Activated naive CD8-positive, alpha-beta T cell treated with anti-CD3 and anti-CD28 coated beads for 36 hours (primary cell): ENCODE measurements at places on chromosomes 3 and 15.
A peak's percentile ranks its signal among the peaks of the same experiment; 100 is the strongest.

DNA sequence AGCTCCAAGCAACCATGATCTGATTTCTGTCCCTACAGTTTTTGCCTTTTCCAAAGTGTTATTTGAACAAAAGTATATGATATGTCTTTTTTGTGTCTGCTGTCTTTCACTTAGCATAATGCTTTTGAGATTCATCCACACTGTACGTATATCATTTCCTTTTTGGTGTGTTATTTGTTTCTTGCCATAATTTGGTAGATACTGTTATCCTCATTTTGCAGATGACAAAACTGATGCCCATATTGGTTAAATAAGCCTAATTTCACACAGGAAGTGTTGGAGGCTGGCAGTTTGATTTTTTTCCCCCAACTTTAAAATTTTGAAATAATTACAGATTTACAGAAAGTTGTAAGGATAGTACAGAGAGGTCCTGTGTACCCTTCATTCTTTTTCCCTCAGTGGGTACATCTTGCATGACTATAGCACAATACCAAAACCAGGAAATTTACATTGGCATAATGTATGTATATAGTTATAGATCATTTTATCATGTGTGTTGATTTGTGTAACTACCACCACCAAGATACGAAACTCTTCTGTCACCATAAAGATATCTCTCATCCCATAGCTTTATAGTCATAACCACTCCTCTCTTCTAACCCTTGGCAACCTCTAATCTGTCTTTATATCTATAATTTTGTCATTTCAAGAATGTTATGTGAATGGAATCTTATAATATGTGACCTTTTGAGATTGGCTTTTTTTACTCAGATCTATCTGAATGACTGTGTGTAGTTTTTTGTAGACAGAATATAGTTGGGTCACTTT, 55.6 kb downstream of the RASA2 start:
- no peak for DNase-seq

DNA sequence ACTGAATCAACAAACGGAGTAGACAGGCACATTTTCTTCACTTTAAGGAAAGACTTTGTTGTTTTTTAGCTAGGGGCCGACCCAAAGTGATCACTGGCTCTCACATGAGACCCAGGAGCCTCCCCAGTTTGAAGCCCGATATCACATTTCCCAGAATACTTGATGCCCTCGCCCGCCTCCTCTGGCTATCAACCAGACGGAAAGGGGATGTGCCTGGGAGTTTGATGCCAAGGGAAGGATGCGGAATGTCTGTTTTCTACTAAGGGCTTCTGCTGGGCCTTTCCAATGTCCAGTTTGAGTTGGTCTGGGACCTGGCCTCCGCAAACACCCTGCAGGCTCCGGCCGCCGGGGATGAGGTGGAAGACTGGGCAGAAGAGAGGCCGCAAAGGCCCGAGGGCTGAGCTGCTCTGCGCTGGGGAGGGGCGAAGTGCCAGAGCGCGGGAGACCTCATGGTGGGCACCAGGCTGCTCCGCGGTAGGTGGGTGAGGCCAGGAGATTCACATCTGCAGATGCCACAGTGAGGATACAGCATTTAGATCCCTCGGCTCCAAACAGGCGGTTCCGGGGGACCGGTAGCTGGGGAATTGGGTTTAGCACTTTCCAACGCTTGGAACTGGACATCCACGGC, 491 bp upstream of the ZNF774 start:
- no peak for DNase-seq

DNA sequence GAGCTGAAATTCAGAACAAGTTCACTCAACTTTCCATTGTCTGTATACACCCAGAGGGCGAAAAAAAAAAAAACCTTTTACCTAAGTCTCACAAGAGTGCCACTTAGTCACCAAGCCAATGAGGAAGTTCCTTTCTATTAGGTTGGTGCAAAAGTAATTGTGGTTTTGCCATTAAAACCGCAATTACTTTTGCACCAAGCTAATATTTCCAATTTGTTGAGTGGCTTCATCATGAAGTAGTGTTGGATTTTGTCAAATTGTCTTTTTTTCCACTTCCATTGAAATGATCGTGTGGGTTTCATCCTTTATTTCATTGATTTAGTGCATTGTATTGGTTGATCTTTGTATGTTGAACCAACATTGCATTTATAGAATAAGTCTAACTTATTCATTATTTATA, 253.9 kb downstream of the ZIC4 start:
- DNase-seq = no peak

DNA sequence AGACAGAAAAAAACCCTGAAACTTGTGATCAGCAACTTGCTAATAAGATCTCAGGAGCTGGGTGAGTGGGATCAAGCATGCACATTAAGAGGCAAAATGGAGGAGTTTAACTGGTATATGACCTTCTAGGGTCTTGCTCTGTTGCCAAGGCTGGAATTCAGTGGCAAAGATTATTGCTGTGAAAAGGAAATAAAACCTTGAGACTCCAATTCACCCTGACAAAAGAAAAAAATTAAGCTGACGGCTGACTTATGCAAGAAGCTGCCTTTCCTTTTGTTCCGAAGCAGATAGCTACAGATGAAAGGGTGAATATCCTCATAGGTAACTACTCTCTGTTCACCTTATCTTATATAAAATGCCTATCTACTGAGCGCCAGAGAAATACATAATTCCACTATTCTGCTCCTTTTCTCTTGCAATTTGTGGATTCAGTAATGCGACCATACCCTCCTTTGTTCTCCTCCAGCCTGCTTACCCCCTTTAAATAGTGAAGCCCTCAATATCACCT, 68.9 kb downstream of the HERC1 start:
- DNase-seq = no peak

DNA sequence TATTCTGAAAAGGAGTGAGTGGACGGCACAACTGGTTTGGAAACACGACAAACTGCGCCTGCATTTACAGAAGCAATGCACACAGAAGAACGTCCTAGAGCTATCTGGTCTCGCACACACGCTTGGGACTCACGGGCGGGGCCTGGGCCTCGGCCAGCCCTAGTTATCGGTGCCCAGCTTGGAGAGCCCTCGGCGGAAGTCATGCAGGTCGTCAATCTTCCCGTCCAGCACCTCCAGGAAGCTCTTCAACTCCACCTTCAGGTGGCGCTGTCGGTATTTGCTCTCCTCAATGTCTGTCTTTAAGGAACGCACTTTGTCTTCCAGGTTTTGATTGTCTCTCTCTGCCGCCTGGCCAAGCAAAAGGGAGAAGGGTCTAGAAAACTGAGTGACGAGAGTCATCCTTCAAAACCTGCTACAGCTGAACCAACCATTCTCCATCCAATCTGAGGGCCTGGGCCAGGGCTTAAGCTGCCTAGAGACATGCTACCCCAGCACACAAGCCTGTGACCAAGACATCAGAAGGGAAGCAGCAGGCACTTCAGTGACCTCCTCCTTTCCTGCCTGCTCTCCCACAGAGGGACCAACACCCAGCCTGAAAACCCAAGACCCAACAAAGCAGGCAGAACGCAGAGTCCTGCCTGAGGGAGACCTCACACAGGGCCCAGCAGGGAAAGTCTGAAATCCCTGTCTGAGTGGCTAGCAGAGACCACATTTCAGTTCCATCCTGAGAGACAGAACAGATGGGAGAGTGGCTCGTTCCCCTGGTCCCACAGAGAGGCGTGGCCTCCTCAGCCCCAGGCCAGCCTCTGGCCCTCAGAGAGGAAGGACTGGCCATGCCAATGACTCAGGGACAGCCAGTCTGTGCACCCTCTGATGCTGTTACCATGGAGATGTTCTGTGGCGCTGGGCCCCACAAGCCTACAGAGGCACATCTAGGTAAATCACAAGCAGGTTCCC, 40.4 kb downstream of the WHAMM start:
- peak; percentile 54 for DNase-seq

DNA sequence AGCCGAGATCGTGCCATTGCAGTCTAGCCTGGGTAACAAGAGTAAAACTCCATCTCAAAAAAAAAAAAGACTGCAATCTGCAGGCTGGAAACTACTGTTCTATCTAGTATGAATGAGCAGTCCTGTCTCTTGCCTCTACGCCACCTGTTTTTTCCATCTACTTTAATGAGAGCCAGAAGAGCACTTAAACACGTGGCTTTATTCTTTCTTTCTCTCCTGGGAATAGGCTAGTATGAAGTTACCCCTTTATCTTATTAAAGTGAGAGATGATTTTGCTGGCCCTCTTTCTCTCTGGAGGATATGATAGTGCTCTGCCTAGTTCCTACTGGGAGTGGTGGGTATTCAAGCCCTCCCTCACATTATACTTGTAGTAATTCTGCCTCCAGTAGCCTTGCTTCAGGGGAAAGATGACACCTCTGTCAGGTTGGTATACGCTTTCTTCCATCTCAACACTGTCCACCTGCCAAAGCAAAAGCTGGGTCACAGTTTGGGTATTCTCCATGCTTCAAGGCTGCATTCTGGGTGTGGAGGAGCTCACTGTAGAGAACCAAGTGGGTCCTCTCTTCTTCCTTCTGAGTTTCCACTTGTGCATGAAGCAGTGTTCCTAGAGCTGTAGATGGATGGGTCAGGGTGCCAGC, 17.8 kb downstream of the MAPKBP1 start:
- DNase-seq = no peak

DNA sequence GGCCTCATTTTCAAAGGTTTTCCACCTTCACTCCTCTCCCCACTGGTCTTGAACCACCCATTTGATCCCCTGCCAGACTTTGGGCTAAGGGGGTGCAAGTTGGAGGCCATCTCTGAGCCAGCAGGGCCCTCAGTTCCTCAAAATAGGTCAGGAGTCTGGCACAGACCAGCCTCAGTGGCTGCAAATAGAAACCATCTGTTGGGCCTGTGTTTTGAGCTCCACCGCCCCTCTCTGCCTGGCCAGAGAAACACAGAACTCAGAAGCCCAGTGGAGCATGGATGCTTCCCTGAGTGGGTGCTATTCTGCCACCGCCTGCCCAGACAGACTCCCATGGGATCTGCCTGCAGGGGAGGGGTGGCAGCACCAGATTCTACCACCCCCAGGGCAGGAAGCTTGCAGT, 56.3 kb downstream of the CORO2B start:
- no peak for DNase-seq

- DNase-seq = no peak
These were observed 2.1 kb upstream of the LIMD1 start for GRCh38 chr3:45592405-45592804.

DNA sequence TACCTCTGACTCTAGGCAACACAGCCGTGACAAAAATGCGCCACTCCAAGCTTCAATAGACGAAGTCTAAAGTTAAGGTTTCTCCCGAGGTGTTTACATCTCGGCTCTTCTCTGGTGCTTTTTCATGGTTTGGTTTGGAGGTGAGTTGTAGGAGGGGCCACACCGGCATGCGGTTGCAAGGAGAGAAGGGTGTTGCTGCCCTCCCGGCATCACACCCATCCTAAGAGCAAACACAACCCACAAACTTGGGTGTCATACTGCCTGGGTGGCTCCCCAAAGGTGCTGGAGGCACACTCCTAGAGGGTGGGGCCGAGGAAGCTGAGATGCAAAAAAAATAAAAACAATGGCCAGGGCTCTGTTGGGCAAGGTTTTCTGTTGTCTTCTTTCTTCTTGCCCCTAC, 225.2 kb upstream of the ICE2 start:
- no peak for DNase-seq

- no peak for DNase-seq
These were observed 41.4 kb downstream of the CD200 start for GRCh38 chr3:112374333-112374734.

- DNase-seq = no peak
These were observed 73.9 kb upstream of the CHRNB4 start for GRCh38 chr15:78714890-78715289.

GRCh38 chr3:129051871-129052340, 8.7 kb upstream of the GP9 start:
- DNase-seq = no peak

DNA sequence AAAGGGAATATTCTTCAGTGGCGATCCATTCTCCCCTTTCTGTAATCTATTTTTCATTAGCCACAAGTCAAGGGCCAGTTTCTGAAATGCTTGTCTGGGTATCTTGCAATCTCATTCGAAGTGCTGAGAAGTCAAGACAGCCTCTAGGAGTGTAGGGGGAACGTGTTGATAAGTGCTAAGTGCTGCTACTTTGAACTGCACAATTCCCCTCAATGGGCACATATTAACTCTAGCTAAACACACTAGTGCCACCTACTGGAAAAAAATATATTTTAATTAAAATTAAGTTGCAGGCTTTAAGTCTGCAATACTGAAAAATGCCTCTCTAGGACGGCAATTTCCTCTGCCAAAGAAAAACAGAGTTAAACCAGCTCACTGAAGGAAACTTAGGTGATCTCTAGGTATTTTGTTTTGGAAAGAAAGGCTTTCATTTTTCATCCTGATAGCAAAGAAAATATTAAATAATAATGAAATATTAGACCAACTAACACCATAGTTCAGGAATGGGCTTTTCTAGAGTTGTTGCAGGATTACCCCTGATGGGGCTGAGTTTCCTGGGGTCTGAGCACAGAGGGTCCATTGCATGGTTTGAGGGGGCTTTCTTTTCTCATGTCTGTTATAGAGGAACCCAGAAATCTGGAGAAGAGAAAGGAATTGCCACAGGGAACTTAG, 181.9 kb upstream of the KBTBD8 start:
- no peak for DNase-seq

- no peak for DNase-seq
These were observed 4.3 kb upstream of the TIPARP start for GRCh38 chr3:156670077-156670476.

DNA sequence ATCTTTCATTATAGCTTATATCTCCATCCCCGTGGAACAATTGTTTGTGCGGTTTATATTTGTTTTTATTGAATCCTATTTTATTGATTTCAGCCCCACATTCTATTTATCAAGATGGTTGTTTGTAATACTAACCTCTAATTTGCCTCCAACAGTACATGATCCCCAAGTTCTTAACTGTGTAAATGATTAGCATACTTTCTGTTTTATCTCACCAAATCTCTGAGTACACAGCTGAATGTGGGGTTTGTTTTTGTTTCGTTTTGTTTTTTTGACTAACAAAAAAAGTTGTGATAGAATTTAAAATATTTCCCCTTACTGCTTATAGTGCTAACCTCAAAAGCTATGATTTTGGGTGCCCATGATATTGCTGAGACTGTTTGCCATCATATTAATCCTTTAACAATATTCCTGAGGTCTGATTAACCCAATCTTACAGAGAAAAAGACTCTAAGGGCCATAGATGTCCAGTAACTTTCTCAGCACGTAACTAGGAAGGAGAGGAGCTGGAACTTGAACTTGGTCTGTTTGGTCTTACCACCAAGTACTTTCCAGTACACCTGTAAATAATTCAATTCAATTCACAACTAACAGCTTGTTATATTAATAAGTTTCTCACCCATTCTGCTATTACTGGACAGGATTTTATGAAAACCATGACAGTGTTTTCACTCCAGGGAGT, 789.8 kb downstream of the TUSC7 start:
- no peak for DNase-seq

DNA sequence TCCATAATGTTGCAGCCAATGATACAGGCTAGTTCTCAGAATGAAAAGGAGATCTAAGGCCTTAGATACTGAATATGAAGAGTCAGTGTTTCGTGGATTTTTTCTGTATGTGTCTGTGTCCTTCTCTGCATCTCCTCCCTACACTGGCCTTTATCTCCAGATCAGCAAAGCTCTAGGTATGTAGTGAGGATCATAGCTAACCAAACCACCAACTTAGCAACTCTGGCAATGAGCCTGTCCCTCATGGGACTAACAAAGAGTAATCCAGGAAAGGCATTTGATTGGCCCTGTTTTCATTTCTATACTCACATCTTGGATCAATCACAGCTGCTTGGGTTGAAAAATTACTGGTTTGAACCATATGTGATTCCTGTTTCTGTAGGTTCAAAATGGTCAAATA, 18.6 kb upstream of the CNTN3 start:
- no peak for DNase-seq

- no peak for DNase-seq
These were observed 581 bp downstream of the FAM131A start for GRCh38 chr3:184337981-184338380.
